ENCODE measurements at places on chromosomes 7 and 10.

DNA sequence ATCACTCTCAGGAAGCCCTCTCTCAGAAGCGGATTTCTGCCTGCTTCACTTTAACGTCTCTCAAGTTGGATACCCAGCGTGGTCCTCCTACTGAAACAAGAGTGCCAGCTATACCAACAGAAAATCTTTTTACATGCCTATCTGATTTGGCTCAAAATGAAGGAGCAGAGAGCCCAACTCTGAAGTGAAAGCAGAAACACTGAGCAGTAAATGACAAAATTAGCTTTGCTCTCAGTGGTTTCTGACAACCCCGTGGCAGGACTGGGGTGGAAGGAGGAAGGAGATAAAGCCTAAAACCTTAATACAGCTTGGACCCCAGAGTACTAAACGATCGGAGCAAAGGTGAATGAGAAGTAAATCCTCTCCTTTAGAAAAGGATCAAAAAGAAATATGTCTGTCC lies 25.1 kb upstream of the GPR37 start:
- DNase-seq, result no peak

DNA sequence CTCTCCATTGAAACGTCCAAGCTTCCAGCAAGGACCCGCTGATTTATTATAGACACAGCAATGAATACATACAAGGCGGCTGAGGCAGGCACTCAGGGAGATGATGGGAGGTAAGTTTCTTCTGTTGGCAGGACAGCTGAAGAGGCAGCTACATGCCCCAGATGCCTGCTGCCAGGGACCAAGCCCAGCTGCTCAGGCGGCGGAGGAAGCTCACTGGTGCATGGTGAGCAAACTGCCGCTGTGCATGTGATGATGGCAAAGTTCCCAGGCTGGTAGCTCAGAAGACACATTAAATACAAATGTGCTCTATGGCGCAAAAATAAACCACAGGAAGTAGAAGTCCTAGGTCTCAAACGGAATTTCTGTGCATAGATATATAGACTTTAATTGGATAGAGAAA lies 2.3 kb downstream of the DNTT start:
- no peak for DNase-seq

- no peak for DNase-seq
Measured at GRCh38 chr10:8229153-8229552, 174.7 kb downstream of the GATA3 start.

DNA sequence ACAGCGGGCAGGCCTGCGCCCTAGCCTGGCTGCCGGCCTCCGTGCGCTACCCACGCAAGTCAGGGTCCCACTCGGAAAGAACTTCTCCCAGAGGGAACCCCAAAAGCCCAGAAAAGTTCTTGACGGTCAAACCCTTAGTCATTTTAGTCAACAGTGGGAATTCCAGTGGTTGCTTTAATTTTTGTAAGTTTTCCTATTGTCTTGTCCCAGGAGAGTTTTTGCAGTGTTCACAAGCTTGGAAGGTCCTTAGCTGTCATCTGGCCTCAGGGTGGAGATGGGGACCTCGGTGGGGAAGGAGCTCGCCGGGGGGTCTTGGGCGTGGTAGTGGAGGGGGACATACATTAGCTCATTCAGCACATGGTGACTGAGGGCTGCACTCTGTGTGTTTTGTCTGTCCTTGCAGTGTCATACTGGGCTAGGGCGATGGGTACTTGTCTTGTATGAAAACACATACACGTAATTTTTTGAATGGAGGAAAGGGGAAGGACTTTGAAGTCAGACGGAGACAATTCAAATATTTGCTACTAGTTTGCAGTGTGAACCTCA lies 736 bp downstream of the MINDY4 start:
- DNase-seq, result no peak

GRCh38 chr7:47948141-47948790 lies at the start of gene PKD1L1:
PKD1L1 (minus strand) TSS chr7:47948466; CDS start chr7:47948440, 26 bp downstream.
- no peak for DNase-seq

- no peak for DNase-seq
Measured at GRCh38 chr7:92956575-92956974, 120.2 kb upstream of the CDK6 start.

DNA sequence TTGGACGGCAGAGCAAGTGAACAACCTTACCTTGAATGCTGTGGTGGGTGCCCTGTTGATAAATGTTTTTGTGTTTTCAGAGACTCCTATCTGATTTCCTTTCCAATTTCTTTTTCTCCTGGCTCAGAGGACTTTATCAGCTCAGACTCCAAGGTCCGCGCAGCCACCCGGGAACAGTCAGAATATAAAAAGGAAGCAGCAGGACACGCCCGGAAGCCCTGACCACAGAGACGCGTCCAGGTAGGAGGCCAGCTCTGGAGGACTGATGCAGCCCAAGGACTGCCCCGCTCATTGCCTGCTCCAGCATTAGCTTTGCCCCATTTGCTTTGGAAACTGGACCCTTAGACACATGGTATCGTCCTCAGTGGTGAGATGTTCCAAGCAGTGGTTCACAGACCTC lies 61.3 kb downstream of the TACC2 start:
- no peak for DNase-seq

- no peak for DNase-seq
Measured at GRCh38 chr7:44388089-44388970, 62.9 kb upstream of the CAMK2B start.

DNA sequence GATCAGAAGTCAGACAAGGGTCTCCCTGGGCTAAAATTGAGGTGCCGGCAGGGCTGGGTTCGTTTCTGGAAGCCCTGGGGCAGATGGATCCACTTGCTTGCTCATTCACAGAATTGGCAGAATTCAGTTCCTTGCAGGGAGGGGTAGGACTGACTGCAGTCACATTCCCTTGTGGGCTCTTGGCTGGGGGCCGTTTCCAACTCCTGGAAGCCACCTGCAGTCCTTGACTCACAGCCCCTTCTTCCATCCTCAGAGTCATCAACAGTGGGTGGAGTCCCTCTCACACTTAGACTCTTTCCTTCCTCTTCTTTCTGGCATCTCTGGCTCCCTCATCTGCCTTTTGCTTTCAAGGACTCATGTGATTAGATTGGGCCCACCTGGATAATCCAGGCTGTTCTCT lies 54.6 kb upstream of the NANOS1 start:
- no peak for DNase-seq

GRCh38 chr7:17289074-17289645 lies 9.3 kb upstream of the AHR start:
- DNase-seq, result no peak

- no peak for DNase-seq
Measured at GRCh38 chr7:139823959-139824521, 5.0 kb upstream of the TBXAS1 start.

DNA sequence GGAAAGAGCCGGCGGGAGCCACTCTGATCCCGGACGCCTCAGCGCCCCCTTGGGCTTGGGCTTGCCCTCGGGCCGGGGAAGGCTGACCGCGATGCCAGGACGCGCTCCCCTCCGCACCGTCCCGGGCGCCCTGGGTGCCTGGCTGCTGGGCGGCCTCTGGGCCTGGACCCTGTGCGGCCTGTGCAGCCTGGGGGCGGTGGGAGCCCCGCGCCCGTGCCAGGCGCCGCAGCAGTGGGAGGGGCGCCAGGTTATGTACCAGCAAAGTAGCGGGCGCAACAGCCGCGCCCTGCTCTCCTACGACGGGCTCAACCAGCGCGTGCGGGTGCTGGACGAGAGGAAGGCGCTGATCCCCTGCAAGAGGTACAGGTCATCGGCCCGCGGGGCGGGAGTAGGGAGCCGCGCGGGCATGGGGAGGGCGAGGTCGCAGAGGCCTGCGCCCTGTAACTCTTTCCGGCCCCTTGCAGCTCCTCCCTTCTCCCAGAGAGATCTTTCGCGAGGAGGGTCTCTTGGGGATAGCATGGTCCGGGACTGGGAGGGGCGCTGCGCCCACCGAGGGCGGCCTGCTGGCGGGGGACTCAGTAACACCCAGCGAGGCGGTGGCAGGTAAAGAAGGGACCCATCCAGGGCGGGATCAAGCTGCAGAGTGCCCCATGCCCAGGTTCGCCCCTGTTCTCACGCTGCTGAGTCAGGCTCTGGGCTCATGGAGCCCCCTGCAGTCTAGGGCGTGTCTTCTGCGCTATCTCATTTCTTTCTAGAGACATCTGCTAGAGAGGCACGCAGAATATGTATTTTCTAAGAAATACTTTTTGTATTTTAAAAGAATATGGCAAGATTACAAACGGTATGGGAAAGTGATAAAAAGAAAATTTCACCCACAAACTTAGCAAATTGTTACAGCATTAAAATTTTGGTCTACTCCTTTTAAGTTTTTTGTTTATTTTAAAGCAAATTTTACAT lies 687 bp downstream of the EPDR1 start:
- DNase-seq, result no peak

GRCh38 chr7:50779427-50779826 lies 3.3 kb downstream of the GRB10 start:
- DNase-seq, result no peak

GRCh38 chr7:4683043-4683883 lies 1.2 kb downstream of the FOXK1 start:
- no peak for DNase-seq

GRCh38 chr7:28704706-28705105 lies 253.4 kb downstream of the TRIL start:
- no peak for DNase-seq

DNA sequence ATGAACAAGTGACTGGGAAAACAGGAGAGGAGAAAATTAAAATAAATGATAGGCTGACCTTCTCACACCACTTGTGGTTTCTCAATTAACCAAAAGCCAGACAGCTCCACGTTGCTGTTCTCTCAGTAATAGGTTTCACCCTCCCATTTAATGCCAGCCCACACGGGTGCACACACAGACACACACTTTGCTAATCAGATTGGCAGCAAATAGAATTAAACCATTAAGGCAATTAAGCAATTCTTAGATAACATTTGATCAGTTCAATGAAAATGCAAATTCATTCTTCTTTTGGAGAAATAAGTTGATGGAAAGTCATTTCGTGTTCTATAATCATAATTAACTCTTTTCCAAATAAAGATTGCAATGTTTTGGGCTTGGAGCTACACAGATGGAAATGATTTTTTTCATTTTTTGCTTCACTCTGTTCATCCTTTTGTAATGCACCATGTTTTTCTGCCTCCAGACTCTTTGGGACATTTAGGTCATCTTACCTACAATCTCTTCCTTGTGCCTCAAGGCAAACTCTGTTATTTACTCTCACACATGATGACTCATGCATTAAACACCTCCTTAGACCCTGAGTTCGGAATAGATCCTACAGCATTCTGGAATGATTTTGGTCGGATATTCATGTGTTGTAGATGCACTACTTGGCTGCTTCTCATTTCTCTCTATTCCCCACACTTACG lies 700.7 kb downstream of the AUTS2 start:
- DNase-seq, result peak; percentile 16
